Caki2 (cell line): ENCODE measurements at places on chromosomes 2 and 18. TPM values are rescaled to one million over a fixed set of nuclear protein-coding genes. Genes with fewer than 3 reads are reported as not detected.

The AQP12B gene
- total RNA-seq, result not detected in 2 replicates

The RIT2 gene
- not detected in 2 replicates for total RNA-seq

The CDH7 gene
- not detected in 2 replicates for total RNA-seq

The GTF2A1L gene
- total RNA-seq, result not detected in 2 replicates

The C2orf78 gene
- not detected in 2 replicates for total RNA-seq

The HOXD13 gene
- not detected in 2 replicates for total RNA-seq

The AMER3 gene
- not detected in 2 replicates for total RNA-seq
